ENCODE measurements at places on chromosomes 2 and 18. TPM values are rescaled to one million over a fixed set of nuclear protein-coding genes. Genes with fewer than 3 reads are reported as not detected.
A peak's percentile ranks its signal among the peaks of the same experiment; 100 is the strongest.

DNA sequence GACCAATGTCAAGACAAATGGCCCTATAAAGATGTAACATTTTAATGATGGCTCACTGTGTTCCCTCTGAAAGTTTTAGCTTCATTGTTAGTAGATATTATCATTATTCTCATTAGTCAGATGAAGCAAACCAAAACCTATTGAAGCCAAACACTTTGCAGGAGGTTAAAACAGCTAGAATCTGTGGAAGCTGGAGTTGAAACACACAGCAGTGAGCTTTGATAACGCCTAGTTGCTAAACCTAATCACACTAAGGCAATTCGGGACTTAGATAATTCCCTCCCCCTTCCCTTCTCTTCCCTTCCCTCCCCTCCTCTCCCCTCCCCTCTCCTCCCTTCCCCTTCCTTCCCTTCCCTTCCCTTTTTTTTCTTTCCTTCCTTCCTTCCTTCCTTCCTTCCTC lies 165.7 kb downstream of the TRIB2 start:
- H3K27ac ChIP-seq: no peak overlapping the region
- H3K4me1 ChIP-seq: peaks cover 8% of the 10 kb centered on the region
- H3K27me3 ChIP-seq: no peaks in the 10 kb centered on the region
- DNase-seq: no peak
- no peaks in the 10 kb centered on the region for H3K36me3 ChIP-seq
- H3K4me3 ChIP-seq: no peak overlapping the region

- H3K36me3 ChIP-seq: no peaks in the 10 kb centered on the region
- no peak overlapping the region for H3K4me3 ChIP-seq
- H3K4me1 ChIP-seq: no peaks in the 10 kb centered on the region
- DNase-seq: no peak
These were observed 235.6 kb downstream of the CPS1 start for GRCh38 chr2:210792000-210792399.

DNA sequence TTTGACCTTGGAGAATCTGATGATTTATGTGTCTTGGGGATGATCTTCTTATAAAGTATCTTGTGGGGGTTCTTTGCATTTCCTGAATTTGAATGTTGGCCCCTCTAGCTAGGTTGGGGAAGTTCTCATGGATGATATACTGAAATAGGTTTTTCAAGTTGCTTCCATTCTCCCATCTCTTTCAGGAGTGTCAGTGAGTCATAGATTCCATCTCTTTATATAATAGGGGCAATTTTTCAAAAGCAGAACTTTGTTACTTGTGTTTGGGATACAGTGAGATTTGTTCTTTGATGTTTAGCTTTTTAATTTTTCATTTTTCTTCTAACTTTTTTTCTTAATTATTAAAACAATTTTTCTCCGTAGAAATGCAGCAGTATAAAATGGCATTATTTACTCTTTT lies 19.4 kb downstream of the TMEM87B start:
- no peaks in the 10 kb centered on the region for H3K27me3 ChIP-seq
- no peak overlapping the region for H3K27ac ChIP-seq
- no peaks in the 10 kb centered on the region for H3K4me1 ChIP-seq
- peaks cover 52% of the 10 kb centered on the region for H3K36me3 ChIP-seq
- DNase-seq: no peak

Gene UNC80
- total RNA-seq: 0.80 TPM

DNA sequence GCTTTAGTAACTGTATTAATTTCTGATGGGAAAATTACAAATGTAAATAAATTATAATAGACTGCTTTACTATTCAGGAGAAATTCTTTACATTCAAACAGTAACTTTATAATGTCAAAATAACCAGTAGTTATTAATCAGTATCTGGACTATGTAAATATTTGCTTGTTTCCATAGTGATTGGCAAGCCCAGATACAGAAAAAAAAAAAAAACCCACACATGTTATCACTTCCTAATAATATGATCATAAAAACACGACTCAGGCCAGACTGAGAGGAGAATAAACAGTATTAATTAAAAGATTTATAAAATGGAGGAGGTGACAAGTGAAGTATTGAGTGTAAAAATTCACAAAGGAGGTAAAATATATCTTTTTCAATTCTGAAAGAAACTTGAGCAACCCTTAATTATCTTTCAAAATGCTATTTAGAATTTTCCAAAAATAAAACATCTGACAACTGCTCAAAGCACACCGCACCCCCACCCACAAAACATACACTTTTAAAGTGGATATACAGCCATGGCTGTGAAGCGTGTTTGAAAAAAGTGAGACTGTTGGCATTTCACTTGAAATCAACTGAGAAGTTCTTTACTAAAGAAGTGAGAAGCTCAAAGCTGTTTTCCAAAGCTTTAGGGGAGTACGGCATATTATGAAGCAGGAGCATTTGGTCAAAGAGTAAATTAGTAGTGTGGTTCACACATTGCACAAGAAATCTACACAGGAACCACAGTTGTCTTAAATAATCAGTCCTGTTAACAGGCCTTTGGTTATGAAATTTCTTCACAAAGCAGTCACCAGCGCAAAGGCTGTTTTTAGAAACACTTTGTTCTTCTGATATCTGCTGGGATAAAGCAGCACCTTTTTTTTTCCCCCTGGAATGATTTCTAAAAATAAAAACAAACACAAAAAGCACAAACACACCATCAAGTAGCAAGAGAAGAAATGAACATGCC lies 475.8 kb downstream of the TXNL1 start:
- no peaks in the 10 kb centered on the region for H3K36me3 ChIP-seq
- H3K27me3 ChIP-seq: no peaks in the 10 kb centered on the region
- H3K27ac ChIP-seq: no peak overlapping the region
- no peak overlapping the region for H3K4me3 ChIP-seq
- DNase-seq: no peak

DNA sequence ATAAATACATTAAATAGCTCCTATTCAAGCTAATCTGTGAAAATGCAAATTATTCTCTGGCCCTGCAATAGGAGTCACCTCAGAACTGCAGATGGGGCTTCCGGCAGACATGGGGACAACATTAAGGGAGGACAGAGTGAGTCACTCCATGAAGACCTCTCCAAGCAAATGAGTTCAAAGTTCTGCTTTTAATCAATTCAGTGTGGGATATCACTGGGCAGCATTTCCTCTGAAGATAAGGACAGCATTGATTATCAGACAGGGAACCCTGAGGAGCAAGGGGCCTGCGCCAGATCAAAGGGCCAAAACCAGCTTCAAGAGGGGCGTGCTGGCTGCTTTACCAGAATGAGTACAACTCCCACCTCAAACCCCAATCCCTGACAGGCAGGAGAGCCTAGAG lies 356.9 kb upstream of the KLHL29 start:
- no peak for DNase-seq
- no peaks in the 10 kb centered on the region for H3K36me3 ChIP-seq
- H3K4me1 ChIP-seq: no peaks in the 10 kb centered on the region
- no peak overlapping the region for H3K4me3 ChIP-seq

DNA sequence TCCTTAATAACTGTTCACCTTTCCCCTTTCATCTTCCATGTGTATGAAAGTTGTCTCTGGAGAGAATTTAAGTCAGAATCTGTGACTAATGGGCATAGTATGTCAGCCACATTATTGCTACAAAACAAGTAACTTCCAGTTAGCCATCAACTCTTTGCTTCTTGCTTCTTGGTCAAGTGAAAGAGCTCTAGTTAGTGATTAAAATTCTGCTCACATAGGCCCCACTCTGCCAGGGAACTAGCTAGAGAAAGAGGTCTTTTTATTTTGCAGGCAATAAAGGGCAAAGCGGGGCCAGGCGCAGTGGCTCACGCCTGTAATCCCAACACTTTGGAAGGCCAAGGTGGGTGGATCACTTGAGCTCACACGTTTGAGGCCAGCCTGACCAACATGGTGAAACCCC lies 64.6 kb downstream of the COLEC12 start:
- peaks cover 5% of the 10 kb centered on the region for H3K4me1 ChIP-seq
- H3K36me3 ChIP-seq: no peaks in the 10 kb centered on the region
- H3K4me3 ChIP-seq: no peak overlapping the region
- no peak overlapping the region for H3K27ac ChIP-seq
- no peaks in the 10 kb centered on the region for H3K27me3 ChIP-seq

DNA sequence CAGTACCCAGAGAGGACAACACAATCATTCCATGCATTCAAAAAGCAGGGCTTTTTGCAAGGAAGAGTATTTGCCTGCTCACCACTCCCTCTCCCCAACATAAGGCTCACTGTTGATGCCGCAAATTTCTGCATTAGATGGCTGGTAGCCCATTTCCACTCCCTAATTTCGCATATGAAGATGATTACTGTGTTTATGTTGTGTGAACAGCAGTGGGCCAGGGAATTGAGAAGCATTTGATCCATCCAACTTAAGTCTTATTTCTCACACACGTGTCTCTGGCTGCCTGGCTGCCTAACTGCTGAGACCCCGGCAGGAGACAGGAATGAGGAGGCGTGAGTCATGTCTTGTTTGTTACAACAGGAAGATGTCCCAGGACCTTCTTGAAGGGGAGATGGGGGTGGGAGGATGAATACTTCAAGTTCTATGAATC lies 294.1 kb downstream of the ALK start:
- DNase-seq: no peak
- H3K27ac ChIP-seq: no peak overlapping the region
- peaks cover 4% of the 10 kb centered on the region for H3K27me3 ChIP-seq
- H3K36me3 ChIP-seq: no peaks in the 10 kb centered on the region

DNA sequence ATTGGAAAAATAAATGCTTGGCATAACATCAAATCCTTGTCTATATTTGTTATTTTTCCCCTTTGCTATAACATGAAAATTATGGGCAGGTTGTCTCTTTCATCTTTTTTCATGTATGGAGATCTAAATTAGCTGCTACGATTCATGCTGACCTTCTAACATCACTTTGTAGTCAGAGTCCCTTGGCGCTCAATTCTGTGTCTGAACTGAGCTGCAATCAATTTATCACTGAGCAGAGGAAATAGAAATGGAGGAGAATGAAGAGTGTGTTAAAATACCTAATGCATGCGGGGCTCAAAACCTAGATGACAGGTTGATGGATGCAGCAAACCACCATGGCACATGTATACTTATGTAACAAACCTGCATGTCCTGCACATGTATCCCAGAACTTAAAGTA lies 168.9 kb downstream of the CDH7 start:
- no peak overlapping the region for H3K27ac ChIP-seq
- H3K4me3 ChIP-seq: no peak overlapping the region
- no peak for DNase-seq
- H3K4me1 ChIP-seq: no peaks in the 10 kb centered on the region
- H3K27me3 ChIP-seq: no peaks in the 10 kb centered on the region

Gene CYS1
- 0.32 TPM for total RNA-seq

Gene MAP2
- 54.5 TPM for total RNA-seq

- H3K4me3 ChIP-seq: no peak overlapping the region
- H3K27ac ChIP-seq: no peak overlapping the region
- no peak for DNase-seq
- H3K4me1 ChIP-seq: no peaks in the 10 kb centered on the region
These were observed 629.7 kb upstream of the SETBP1 start for GRCh38 chr18:44051026-44051425.

Gene PLCD4
- total RNA-seq: 2.5 TPM

- H3K36me3 ChIP-seq: no peaks in the 10 kb centered on the region
- H3K27me3 ChIP-seq: no peaks in the 10 kb centered on the region
- no peak for DNase-seq
- H3K4me1 ChIP-seq: peaks cover 11% of the 10 kb centered on the region
These were observed 14.3 kb downstream of the RBMS1 start for GRCh38 chr2:160479269-160479668.

DNA sequence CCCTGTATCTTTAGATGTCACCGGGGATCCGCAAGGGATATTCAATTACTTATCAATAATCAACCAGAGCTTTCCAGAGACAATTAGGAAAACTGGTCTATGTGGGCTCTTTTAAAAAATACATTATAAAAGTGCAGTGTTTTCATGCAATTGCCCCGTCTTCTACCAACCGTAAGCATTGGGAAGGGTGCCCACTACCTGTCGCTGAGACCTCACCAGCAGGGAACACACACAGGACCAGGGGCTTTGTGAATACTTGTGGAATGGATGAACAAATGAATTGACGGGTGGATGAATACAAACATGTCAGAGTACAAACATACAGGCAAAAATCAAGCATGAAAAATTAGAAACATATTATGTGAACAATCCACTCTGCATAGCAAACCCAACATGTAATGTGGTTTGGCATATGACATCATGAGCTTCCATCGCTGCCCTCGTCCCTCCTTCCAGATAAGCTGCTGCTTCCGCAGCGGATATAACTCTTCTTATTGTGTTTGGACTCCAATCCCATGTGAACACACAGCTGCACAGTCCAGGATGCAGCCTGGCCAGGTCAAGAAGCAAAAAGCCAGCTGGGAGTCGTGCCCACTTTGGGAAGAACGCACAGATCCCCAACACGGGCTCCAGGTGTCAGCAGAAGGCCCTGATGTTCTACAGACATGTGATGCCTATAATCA lies 5.3 kb downstream of the FHL2 start:
- H3K4me3 ChIP-seq: no peak overlapping the region
- peaks cover 52% of the 10 kb centered on the region for H3K4me1 ChIP-seq
- no peaks in the 10 kb centered on the region for H3K27me3 ChIP-seq
- peak overlapping the region; percentile 34 for H3K27ac ChIP-seq
- H3K36me3 ChIP-seq: no peaks in the 10 kb centered on the region

GRCh38 chr2:191999101-191999841 lies 152.4 kb upstream of the CAVIN2 start:
- no peaks in the 10 kb centered on the region for H3K36me3 ChIP-seq
- no peaks in the 10 kb centered on the region for H3K27me3 ChIP-seq
- DNase-seq: no peak
- H3K4me1 ChIP-seq: no peaks in the 10 kb centered on the region

Gene KLHL41
- total RNA-seq: 0.68 TPM

DNA sequence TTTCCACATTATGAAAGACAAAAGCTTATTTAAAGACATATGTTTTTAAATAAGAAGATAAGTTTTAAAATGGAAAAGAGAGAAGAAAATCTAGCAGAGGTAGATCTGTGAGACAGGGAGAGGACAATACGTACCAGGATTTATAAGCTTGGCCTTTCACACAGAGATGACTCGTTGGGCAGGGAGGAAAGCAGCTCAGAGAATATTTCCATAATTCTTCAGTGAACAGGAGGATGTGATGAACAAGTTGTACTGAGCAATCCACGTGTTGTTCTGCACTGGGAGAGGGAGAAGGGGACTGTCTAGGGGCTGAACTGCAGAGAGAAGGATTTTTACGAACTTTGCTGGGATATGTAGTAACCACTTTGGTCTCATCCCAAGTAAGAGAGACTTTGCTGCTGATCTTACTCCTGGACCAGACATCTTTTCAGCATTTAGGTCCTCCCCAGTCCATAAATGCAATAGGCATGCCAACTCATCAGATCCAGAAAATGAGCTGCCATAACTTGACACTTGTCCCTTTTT lies 162.5 kb upstream of the SETBP1 start:
- no peaks in the 10 kb centered on the region for H3K36me3 ChIP-seq
- no peak overlapping the region for H3K4me3 ChIP-seq
- no peaks in the 10 kb centered on the region for H3K27me3 ChIP-seq
- DNase-seq: no peak
- no peak overlapping the region for H3K27ac ChIP-seq
- H3K4me1 ChIP-seq: no peaks in the 10 kb centered on the region

Gene PPP1R1C
- total RNA-seq: not detected

GRCh38 chr2:234676783-234677450 lies 180.0 kb upstream of the ARL4C start:
- H3K27me3 ChIP-seq: no peaks in the 10 kb centered on the region
- no peaks in the 10 kb centered on the region for H3K36me3 ChIP-seq
- peaks cover 22% of the 10 kb centered on the region for H3K4me1 ChIP-seq
- peak overlapping the region; percentile 45 for H3K27ac ChIP-seq
- H3K4me3 ChIP-seq: no peak overlapping the region

Gene EN1
- 8.4 TPM for total RNA-seq

All from suprapubic skin (tissue), 4 donors.